ENCODE measurements at places on chromosomes 13 and 19. TPM values are rescaled to one million over a fixed set of nuclear protein-coding genes. Genes with fewer than 3 reads are reported as not detected.
A peak's percentile ranks its signal among the peaks of the same experiment; 100 is the strongest.

Gene INSR
- total RNA-seq, result 116 TPM

DNA sequence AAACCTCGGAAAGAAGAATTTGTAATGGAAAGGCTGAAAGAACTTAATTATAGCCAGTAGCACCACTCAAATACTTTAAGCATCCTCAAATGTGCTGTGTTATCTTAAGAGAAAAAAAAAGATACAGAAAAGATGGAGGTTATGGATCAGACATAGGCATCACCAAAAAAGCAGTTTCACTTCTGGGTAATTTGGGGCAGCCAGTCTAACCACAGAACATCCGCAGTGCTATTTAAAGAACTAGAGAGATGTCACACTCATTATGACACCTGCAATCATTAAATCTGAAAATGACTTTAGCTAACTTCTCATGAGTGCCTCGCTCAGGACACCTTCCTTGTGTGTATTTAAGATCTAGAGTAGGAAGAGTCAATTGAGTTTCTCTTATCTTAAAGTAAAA lies 211.8 kb downstream of the RBM26 start:
- DNase-seq, result no peak

Gene SIGLEC12
- 2.2 TPM for total RNA-seq

- DNase-seq, result peak; percentile 30
These were observed 30.3 kb downstream of the CRYL1 start for GRCh38 chr13:20495087-20496023.

- no peak for DNase-seq
These were observed 10.2 kb upstream of the CARM1 start for GRCh38 chr19:10861103-10861651.

GRCh38 chr13:75769141-75769905 lies 133.2 kb downstream of the LMO7 start:
- no peak for DNase-seq

Gene ZNF536
- 0.41 TPM for total RNA-seq

GRCh38 chr13:43391036-43391435 lies 367.6 kb downstream of the DNAJC15 start:
- no peak for DNase-seq

DNA sequence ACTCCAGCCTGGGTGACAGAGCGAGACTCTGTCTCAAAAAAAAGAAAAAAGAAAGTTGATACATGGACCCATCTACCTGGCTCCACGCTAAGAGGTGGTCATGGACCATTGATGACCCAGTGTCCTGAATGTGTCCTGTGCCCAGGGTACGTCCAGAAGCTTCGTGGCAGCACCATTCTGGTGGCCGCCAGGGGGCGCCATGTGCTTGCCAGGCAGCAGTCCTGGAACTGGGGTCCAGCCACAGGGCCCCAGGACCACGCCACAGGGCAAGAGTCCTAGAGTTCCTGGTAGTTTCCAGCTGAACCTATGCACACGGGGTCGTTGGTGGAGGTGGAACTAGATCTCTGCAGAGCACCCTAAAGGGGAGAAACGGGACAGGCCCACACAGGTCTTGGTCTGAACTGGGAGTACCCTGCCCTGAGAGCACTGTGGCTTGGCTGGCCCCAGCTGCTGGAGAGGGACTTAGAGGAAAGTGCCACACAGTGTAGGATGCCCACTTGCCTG lies 19.9 kb upstream of the FBXO27 start:
- peak; percentile 6 for DNase-seq

DNA sequence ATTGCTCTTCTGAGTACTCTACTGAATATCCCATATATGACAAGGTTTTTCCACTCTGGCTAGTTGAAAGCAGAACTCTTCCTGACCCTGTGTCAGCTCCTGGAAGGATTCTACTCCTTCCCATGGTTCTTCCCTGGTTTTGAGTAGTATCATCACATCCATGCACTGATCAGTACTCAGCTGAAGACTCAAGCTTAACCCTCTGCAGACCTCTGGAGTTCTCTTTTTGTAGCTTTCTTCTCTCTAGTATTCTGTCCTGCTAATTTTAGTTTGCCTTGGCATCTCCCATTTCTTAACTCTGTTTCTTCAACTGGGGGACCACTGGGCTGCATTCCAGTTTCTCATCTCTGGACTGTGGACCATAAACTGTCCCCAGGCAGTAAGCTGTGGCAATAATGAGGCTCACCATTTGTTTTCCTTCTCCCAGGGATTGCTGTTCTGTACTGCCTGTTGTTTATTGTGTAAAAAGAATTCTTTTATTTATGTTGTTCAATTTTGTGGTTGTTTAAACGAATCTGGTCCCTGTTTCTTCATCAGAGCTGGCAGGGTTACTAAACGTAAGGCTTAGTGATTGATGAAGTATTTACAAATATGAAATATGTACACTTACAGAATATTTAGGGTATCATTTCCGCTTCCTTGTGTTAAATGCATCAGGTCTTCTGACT lies 19.7 kb downstream of the LPAR6 start:
- no peak for DNase-seq

- DNase-seq, result no peak
These were observed 6.9 kb downstream of the RAB8A start for GRCh38 chr19:16118489-16119033.
